Activated CD4-positive, alpha-beta T cell treated with anti-CD3 and anti-CD28 coated beads, Interleukin-2, amount 50 U/mL, for 48 hours (primary cell): ENCODE measurements at places on chromosomes 11 and 22.

DNA sequence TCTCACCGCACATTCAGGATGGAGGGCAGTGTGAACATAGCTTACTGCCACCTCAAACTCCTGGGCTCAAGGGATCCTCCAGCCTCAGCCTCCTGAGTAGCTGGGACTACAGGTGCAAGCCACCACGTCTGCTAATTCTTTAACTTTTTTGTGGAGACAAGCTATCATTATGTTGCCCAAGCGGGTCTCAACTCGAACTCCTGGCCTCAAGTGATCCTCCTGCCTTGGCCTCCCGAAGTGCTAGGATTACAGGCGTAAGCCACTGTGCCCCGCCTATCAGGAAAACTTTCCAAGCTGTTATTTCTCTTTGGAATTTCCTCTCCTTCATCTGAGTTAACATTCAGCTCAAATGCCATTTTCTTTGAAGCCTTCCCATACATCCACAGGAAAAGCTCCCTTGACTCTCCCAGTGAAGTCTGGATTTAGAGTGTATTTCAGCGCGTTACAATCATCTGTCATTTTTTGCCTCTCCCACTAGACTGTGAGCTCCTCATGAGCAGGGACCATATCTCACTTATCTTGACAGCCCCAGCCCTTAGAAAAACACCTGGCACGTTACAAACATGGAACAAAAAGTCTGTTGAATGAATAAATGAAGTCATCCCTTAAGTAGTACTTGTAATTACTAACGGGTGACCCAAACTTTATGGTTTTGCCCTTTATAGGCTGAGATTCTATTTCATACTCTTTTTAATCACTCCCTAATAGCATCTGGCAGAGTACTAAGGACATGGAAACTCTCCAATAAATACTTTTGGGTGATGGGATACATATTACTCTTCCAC lies 2.2 kb downstream of the MRTFA start:
- no peak for DNase-seq

- DNase-seq = no peak
Observed at GRCh38 chr11:115080923-115081680, 402.8 kb downstream of the NXPE2 start.

DNA sequence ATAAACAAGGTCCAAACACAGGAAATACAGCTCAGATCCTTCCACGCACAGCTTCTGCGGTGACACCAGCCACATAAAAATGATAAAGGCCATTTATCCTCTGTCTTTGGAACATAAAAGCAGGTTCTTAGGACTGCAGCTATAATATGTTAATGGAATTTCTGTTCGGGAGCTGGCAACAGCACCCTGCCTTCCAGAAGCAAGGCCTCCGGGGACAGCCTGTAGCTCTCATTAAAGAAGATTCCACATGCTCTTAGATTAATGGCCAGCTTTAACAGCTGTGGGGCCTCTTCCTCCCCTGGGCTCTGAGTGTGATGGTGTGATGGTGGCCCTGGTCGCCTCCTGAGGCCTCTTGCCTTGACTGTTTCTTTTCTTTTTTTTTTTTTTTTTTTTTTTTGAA lies 137.3 kb downstream of the CACNA1I start:
- no peak for DNase-seq

GRCh38 chr11:134630861-134631260 lies 218.8 kb upstream of the B3GAT1 start:
- no peak for DNase-seq

DNA sequence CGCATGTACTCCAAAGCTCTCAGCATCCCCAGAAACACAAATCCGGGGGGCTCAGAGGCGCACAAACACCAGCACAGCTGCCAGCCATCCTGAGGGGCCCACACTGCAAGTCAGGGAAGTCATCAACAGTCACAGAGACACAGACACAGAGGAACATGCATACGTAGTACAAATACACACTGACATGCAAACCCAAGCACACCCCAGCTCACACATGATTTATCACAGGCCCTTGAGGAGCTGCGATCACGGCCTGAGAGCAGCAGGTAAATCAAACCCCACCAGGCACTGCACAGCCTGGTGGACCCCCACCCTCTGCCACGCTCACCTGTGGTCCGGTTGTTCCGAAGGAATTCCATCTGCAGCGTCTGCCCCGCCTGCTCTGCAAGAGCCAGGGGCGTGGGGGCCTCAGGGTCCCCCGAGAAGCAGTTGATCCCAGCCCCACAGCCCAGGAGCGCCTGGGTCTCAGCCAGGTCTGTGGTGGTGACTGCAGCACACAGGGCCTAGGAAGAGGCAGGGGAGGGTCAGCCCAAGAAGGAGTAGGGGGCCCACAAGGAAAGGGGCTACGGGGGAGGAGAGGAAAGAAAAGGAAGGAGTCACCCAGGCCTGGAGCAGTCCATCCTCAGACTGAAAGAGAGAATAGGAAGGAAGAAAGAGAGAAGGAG lies 28.5 kb upstream of the PDE2A start:
- DNase-seq = no peak

GRCh38 chr11:135073381-135073780 lies 661.3 kb upstream of the B3GAT1 start:
- DNase-seq = no peak

DNA sequence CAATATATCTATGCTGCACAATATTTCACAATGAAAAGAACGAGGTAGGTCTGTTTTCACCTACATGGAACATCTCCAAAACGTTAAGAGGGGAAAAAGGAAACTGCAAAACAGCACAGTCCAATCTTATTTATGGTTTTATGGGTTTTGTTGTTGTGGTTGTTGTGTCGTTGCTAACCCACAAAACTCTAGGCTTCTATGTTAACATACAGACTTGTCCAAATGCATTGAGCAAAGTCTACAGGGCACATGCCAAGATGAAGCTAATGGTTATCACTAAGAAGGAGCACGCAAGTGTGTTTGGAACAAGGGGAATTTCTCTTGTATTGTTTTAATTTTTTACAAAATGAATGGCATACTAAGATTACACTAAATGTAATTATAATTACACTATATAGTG lies 48.6 kb downstream of the AHNAK start:
- no peak for DNase-seq

- no peak for DNase-seq
Observed at GRCh38 chr22:35521358-35522224, 19.0 kb upstream of the RASD2 start.

GRCh38 chr22:29901354-29901753 lies 18.4 kb downstream of the MTMR3 start:
- DNase-seq = no peak

GRCh38 chr11:44165432-44165831 lies 70.0 kb downstream of the EXT2 start:
- DNase-seq = no peak

DNA sequence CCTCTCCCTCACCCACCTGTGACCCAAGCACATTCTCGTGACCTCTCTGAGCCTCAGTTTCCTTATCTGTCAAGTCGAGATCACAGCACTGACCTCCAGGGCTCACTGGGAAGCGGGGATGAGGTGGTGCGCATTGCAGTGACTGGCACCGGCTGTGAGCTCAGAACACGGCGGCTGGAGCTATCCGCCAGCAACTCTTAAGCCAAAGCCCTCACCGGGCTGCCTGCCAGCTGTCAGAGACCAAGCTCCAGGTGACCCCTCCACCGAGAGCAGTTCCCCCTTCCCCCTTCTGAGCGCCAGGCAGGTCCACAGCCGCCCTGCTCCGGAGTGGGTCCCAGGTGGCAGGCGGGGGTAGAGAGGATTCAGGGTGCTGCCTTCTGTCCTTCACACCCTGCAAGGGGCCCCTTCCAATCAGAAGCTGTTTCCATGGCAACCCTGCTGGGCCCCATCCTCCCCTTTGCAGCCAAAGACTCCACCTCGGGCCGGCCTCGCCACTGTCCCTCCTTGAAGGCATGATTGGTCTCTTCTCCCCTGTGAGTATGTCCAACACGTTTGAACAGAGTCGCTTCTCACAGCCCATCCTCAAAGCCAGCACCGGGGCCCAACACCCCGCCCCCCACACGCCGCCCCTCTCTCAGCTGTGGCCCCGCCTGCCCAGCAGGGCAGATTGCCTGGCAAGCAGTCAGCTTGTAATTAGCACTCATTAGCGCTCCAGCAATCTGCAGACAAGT lies 98.7 kb downstream of the WNT7B start:
- DNase-seq = no peak

- no peak for DNase-seq
Observed at GRCh38 chr11:33703788-33704187, 3.2 kb upstream of the C11orf91 start.

- no peak for DNase-seq
Observed at GRCh38 chr22:19040391-19040861, 81.8 kb downstream of the DGCR2 start.

DNA sequence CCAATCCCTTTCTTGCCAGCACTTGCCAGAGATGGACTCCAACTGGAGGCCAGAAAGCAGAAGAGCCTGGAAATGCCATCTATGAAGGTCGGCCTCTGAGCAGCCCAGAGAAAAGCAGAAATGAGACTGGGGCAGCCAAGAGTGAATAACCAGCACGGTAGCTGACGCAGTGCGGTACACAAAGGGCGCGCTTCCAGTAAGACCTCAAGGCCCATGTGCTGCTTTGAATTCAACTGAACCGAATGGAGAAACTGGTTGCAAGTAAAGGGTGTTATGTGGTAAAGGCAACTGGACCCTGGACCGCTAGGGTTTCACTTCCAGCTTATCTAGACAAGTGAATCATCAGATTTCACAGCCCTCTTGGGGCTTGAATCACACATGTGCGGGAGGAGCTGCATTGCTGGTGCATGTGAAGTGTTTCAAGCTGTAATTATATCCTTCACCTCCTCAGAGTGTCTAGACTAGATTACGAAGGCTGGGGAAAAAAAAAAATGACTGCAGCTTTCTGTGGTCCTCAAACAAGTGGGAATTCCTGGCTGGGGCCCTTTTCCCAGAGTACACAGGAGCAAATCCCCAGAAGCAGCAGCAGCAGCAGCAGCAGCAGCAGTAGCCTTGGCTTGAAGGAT lies 128.9 kb downstream of the CCDC34 start:
- no peak for DNase-seq

- DNase-seq = no peak
Observed at GRCh38 chr11:102283116-102283485, 34.2 kb upstream of the BIRC3 start.

DNA sequence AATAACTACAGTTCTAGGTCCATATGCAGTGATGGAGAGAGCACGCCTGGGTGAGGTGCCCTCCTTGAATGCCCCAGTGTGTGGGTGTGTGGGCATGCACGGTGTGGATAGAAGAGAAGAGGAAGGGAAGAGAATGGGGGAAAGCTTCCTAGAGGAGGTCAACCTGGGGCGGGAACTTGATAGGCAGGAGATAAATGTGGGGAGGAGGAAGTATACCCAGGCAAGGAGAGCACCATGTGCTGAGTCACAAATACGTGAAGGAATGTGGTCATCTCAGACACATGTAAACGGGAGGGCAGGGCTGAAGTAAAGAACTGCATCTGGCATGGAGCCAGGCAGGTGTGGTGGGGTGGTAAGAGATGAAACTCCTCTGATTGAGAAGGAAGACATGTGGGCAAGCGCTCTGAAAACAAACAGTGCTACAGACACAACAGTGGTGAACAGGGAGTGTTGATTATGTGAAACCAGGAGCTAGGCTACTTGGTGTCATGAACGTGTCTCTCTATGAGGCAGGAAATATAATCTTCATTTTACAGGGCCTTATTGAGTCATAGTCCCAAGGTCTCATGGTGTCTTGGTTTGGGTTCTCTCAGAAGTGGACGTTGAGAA lies 61.5 kb upstream of the EED start:
- DNase-seq = peak; percentile 86

GRCh38 chr22:49140911-49141665 lies 686.6 kb downstream of the BRD1 start:
- DNase-seq = no peak

GRCh38 chr11:127376301-127376700 lies 375.7 kb upstream of the KIRREL3 start:
- no peak for DNase-seq

DNA sequence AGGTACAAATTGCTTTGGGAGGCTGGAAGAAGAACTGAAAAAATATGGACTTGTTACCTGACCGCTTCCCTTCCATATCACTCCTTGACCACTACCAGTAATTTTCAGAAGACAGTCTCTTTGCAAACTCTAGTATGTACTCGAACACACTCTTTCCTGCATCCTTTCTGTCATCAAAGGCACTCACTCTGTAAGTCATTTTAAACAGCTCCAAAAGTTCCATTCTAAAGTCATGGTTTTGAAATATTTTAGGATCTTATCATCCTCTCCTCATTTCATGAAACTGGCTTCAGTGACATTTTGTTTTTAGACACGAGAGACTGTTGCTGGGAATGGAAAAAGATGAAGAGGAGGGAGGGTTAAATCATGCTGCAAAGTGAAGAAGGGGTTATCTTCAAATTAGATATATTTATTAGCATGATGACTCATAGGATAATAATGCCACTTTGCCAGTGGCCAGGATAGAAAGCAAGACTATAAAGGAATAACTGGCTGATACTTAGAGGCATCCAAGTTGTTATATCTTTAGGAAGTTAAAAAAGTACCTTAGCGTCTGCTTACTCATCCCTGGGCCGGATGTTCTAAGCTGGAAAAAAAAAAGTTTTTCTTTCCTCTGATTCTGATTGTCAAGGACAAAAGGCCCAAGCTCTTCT lies 549.3 kb downstream of the METTL15 start:
- DNase-seq = no peak

- DNase-seq = no peak
Observed at GRCh38 chr11:96219981-96220623, 122.9 kb downstream of the MAML2 start.
